Skeletal muscle tissue (tissue), 5 donors: ENCODE measurements at places on chromosomes 6 and 20. TPM values are rescaled to one million over a fixed set of nuclear protein-coding genes. Genes with fewer than 3 reads are reported as not detected.

The TCF15 gene
- 2.1 TPM for total RNA-seq

The RAB5IF gene
- total RNA-seq, result 47.5 TPM

The OTOR gene
- total RNA-seq, result not detected

The CALHM5 gene
- total RNA-seq, result 4.2 TPM

The SLC17A1 gene
- total RNA-seq, result not detected

The VNN1 gene
- under 0.01 TPM for total RNA-seq

The NHLRC1 gene
- 3.1 TPM for total RNA-seq

The BPIFA1 gene
- not detected for total RNA-seq

The STMND1 gene
- total RNA-seq, result not detected

The OR2B6 gene
- not detected for total RNA-seq

The NT5E gene
- total RNA-seq, result 32.9 TPM

The TP53TG5 gene
- not detected for total RNA-seq

The HMGCLL1 gene
- 9.4 TPM for total RNA-seq

The C4A gene
- total RNA-seq, result 14.1 TPM

The PNPLA1 gene
- not detected for total RNA-seq

The WFDC9 gene
- not detected for total RNA-seq

The TAGAP gene
- total RNA-seq, result 2.1 TPM

The ZNF334 gene
- 3.7 TPM for total RNA-seq

The MTHFD1L gene
- total RNA-seq, result 15.1 TPM

The BMP7 gene
- 3.7 TPM for total RNA-seq

The SMLR1 gene
- total RNA-seq, result not detected

The RWDD2A gene
- 2.6 TPM for total RNA-seq

The NMBR gene
- not detected for total RNA-seq

The FYN gene
- total RNA-seq, result 124 TPM

The CCHCR1 gene
- 9.9 TPM for total RNA-seq
